ENCODE measurements at places on chromosomes 1 and 21.

GRCh38 chr1:11925938-11926292, 312 bp downstream of the KIAA2013 start:
- peak; percentile 22 for ATAC-seq

GRCh38 chr1:205453466-205453865, 2.4 kb downstream of the BLACAT1 start:
- no peak for ATAC-seq

DNA sequence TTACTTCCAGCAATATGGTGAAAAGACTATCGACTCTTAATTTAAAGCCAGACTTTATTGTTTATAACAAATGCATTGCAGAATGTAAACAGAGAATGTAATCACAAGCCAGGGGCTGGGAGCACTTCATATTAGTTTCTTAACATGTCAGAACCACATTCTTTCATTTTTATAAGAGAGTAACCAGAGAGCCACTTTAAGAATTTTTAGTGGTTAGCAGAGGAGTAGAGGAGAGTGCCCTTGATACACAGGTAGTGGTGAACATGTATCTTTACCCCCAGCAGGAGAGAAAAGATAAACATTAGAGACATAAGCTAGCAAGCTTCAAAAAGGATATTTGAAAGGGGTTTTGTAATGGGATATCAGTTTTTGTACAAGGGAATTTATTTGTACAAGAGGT, 11.1 kb downstream of the AMY2B start:
- no peak for ATAC-seq

- no peak for ATAC-seq
These were observed 215.2 kb downstream of the DISC1 start for GRCh38 chr1:231841616-231842344.

DNA sequence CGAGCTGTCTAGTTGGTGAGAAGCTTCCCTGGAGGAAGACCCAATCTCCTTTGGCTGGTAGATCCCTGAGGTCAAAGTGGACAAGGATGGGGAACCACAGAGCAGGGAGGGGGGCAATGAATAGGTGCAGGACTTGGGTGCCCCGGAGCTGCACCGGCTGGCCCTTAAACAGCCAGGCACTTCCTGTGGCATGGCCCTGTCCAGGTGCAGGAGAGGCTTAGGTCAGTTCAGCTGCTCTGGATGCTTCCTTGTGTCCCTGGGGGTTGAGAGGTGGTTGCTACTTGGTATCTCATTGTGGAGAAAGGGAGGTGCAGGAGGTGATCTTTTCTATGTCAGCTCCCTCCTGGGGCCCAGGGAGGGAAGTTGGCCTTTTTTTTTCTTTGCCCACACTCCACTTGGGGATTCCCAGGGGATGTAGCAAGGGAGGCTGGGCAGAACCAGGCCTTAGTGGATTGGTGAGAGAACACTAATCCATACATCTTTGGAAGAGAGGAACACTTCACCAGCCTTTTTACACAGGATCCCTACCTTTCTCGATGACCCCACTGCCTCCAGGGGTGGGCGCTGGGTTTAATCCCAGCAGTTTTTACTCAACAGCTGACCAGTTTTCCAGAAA, 1.2 kb upstream of the ST3GAL3 start:
- no peak for ATAC-seq

DNA sequence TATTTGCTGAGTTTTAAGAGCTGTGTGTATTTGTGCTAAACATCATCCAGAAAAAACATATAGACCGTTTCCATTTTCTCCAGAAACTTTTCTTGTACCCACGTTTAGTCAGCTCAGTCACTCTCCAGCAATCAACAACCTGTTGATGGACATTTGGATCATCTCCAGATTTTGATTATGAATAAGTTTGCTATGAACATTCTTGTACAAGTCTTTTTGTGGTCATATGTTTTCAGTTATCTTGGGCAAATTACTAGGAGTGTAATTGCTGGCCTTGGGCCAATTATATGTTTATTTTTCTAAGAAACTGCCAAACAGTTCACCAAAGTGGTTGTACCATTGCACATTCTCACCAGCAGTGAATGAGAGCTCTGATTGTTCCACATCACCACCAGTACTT, 221.8 kb downstream of the CENPF start:
- no peak for ATAC-seq

- no peak for ATAC-seq
These were observed 276.1 kb downstream of the PTBP2 start for GRCh38 chr1:96997717-96998116.

GRCh38 chr21:44304877-44305293, 5.0 kb downstream of the PFKL start:
- ATAC-seq: peak; percentile 23

GRCh38 chr1:164560121-164560541, 1.1 kb downstream of the PBX1 start:
- no peak for ATAC-seq

- ATAC-seq: peak; percentile 62
These were observed 80.4 kb downstream of the ATP1A1 start for GRCh38 chr1:116453481-116453880.

- ATAC-seq: no peak
These were observed 115.8 kb downstream of the RPS6KC1 start for GRCh38 chr1:213166852-213167251.

Measured in esophagus mucosa (tissue), 1 donor.